RPMI7951 (cell line): ENCODE measurements at places on chromosomes 1 and 21. TPM values are rescaled to one million over a fixed set of nuclear protein-coding genes. Genes with fewer than 3 reads are reported as not detected.

PCAT6 gene
- 0.72 TPM in 1 of 2 replicates, not detected in the other for total RNA-seq

ERO1B gene
- total RNA-seq, result 3.1 and 3.8 TPM in 2 replicates

SPRR1A gene
- total RNA-seq, result not detected in 2 replicates

- no peak for DNase-seq
Measured at GRCh38 chr1:203180611-203181330, 5.1 kb upstream of the MYBPH start.

DNA sequence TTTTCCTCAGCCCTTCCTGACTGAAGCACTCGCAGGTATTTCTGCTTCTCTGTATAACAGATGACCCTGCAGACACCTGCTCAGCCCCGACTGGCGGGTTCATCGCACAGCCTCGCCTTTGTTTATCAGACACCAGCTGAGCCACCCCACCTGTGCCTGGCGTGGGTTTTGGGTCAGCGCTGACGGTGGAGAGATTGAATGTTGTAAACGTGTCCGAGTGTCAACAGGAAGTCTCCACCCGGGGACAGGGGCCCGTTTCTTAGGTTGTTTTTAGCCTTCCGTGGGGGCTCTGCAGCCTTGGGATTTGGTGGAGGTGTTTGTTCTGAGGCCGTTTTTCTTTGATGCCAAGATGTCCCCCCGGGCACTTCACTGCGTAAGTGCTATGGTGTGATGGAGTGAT lies 60.1 kb downstream of the COL18A1 start:
- DNase-seq, result no peak

GRCh38 chr1:29289493-29289892 lies 53.2 kb downstream of the PTPRU start:
- no peak for DNase-seq

DNA sequence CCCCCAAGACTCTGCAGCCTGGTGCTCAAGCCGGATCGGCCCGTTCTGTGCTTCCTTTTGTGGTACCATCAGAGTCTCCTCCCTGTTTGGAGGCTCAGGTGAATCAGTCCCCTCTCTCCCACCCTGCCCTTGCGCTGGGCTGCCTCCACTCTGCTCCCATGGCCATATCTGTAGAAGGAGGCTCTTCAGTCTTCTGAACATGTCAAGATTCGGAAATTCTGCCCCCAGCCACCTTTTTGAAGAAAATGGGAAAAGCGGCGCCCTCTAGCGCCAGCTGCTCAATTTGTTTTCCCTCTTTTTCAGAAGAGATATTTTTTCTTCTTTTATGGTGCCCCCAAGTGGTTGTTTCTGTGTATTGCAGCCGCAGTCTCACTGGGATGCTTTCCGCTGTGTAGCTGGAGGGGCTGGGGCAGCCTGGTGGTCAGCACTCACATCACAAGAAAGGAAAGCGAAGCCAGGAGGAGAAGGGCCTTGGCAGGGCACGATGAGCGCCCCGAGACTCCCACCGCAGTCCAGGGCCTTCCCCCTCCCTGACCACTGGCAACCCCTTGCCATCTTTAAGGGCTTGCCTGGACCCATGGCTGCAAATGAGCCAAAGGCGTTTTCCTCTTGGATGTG lies 58.4 kb upstream of the CACNA1E start:
- peak; percentile 56 for DNase-seq

GRCh38 chr1:28640766-28641165 lies 2.1 kb downstream of the TAF12 start:
- peak; percentile 18 for DNase-seq
